ENCODE measurements at places on chromosomes 1 and 21. TPM values are rescaled to one million over a fixed set of nuclear protein-coding genes. Genes with fewer than 3 reads are reported as not detected.
A peak's percentile ranks its signal among the peaks of the same experiment; 100 is the strongest.

GRCh38 chr21:21324297-21324696 lies 326.1 kb downstream of the NCAM2 start:
- DNase-seq, result no peak

- no peak for DNase-seq
Measured at GRCh38 chr21:34280959-34281358, 82.8 kb upstream of the KCNE2 start.

Gene SPATA45
- not detected for total RNA-seq

GRCh38 chr1:82515650-82516049 lies 714.9 kb downstream of the ADGRL2 start:
- DNase-seq, result no peak

DNA sequence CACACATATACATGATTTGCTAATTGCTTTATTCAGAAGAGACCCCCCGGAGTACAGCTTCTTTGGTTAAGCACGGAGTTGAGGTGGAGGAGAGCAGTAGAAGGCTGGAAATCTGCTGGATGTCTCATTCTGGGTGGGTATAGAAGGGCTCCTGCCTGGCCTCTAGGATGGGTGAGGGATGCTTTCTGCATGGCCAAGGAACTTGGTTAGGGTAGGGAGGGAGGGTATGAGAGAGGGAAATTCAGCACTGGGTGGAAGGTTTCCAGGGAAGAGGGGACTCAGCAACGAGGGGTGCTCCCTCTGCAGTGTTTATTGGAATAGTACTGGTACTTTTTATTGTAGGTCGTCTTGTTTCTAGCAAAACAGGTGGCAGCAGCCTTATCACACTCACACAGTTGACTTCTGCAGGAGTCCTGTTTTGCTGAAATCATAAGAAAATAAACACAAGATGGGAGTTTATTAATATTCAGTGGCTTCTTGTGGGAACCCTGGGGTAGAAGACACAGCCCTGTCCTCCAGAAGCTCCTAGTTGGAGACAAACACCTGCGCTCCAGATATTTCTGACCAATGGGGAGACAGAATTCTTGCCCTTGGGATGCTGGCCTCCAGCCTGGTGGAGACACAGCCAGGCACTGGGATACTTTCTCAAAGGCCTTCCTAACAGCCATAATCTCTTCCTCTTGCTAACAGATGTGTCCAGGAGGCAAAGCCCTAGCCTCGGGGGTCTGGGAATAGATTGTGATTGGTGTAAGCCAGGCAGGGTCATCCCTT lies 3.8 kb downstream of the PLA2G2A start:
- no peak for DNase-seq

DNA sequence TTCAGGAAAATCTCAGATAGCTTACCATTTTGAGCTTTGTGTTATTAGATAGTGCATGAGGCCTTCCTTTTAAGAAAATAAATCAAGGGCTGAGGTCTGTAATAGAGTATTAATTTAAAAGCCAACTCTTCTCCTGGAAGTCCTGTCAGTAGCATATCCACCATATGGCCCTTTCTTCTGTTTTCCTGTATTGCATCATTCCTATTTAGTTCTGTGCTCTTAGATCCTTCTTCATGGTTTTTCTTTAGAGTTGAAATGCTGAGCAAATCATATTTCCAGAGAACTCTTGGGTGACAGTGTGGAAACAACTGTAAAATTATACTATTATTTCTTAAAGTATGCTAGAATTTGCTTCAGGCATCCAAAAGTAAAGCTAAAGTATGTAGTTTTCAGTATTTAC lies 91.7 kb downstream of the TTC3 start:
- DNase-seq, result no peak

DNA sequence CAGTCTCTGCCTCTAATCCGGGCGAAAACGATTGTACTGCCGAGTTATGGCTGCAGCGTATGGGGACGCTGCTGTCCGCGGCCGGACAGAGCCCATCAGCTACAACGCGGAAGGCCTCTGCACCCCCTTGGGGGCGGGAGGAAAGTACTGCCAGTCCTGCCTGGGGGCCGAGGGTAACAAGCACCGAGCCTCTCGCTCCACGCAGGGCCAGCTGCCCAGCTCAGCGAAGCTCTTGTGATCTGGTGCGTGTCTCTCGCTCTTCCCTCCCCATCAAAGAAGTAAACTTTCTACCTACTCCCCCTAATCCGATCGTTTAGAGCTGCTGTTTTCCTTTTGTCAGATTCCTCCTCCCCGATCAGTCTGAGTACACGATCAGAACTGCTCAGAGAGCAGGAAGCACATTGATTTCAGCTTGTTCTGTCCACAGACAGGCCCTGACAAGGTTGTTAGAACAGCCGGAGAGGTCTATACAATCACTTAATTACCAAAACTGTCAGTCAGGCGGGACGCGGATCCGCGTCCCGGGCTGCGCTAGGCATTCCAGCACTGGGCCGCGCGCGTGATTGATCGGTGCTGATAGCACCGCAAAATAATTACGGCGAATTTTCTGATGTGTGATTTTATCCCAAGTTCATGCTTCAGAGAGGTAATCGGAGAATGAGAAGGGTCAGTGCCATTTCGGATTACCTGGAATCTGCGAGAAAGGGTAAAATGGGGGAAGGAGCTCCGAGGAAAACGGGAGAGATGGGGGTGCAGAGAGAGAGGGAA lies 8.7 kb upstream of the BARHL2 start:
- DNase-seq, result peak; percentile 72

Data from G401 (cell line).